ENCODE measurements at places on chromosomes 11 and 22. TPM values are rescaled to one million over a fixed set of nuclear protein-coding genes. Genes with fewer than 3 reads are reported as not detected.

GRCh38 chr11:103294516-103294915, 185.3 kb downstream of the DYNC2H1 start:
- DNase-seq = no peak
- H3K27me3 ChIP-seq = no peaks in the 10 kb centered on the region
- H3K36me3 ChIP-seq = peaks cover 43% of the 10 kb centered on the region
- no peak overlapping the region for H3K4me3 ChIP-seq

GRCh38 chr11:6397156-6397555, 6.9 kb downstream of the SMPD1 start:
- no peaks in the 10 kb centered on the region for H3K36me3 ChIP-seq
- H3K27me3 ChIP-seq = no peaks in the 10 kb centered on the region
- no peak overlapping the region for H3K27ac ChIP-seq
- peaks cover 28% of the 10 kb centered on the region for H3K4me1 ChIP-seq
- no peak for DNase-seq
- no peak overlapping the region for H3K4me3 ChIP-seq

DNA sequence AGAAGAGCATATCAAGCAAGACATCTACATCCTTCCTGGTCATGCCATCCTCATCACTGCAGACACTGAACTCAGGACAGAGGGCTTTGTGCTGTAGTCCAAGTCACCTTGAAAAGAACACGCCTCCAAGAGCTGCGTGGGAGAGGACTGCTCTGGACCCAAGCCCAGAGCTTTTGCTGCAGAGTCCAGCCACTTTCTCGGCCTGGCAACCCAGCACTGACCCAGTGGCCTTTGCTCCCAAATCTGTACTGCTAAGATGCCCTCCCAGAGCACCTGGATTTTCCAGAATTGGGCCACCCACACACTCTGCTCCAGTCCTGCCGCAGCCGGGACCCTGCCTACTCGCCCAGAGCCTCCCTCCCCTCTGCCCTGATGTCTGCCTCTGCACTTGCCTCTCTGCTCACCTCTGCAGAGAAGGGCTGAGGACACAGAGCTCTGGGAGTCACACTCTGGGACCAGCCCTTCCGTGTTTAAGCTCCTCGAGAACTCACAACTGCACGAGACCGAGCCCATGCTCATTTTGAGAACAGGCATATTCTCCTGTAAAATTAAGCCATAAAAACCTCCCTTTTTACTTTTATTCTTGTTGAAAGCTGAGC, 83.8 kb upstream of the CSNK2A3 start:
- no peak overlapping the region for H3K4me3 ChIP-seq
- H3K27ac ChIP-seq = no peak overlapping the region
- H3K27me3 ChIP-seq = peaks cover 6% of the 10 kb centered on the region
- no peak for DNase-seq

DNA sequence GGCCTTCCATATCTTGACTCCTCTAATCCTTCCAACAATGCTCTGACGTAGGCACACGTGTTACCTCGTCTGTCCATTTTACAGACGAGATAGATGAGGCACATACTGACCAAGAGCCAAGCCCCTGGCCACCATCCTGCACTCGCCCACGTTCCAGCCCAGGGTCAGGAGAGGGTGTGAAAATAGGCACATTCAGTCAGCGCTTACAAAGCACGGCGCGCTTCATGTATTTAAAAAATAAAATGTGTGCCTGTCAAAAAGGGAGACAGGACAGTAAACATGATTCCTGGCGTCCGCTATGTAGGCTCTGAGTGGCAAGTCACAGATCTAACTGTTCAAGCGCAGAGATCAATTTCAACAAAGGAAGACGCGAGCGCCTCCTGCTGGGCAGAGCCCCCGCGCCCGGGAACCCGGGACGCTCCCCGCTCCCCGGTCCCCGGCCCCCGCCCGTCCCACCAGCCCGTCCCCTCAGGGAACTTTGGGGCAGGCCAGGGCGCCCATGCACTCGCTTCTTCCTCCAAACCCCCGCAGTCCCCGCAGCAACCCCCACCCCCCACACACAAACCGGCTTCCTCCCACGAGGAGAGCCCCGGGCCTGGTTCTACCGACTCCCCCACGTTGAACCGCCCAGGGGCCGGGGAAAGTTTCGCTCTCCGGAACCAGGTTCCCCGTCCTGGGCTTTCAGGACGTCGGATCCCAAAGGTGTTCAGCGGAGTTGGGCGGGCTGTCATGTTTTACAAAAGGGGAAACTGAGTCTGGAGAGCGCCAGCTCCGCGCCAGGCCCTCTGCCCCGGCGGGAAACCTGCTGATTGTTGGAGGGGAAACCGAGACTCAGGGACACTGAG, 10.4 kb upstream of the C1QTNF6 start:
- peak overlapping the region; percentile 84 for H3K4me3 ChIP-seq
- no peaks in the 10 kb centered on the region for H3K36me3 ChIP-seq
- H3K27me3 ChIP-seq = no peaks in the 10 kb centered on the region
- H3K4me1 ChIP-seq = peaks cover 30% of the 10 kb centered on the region

DNA sequence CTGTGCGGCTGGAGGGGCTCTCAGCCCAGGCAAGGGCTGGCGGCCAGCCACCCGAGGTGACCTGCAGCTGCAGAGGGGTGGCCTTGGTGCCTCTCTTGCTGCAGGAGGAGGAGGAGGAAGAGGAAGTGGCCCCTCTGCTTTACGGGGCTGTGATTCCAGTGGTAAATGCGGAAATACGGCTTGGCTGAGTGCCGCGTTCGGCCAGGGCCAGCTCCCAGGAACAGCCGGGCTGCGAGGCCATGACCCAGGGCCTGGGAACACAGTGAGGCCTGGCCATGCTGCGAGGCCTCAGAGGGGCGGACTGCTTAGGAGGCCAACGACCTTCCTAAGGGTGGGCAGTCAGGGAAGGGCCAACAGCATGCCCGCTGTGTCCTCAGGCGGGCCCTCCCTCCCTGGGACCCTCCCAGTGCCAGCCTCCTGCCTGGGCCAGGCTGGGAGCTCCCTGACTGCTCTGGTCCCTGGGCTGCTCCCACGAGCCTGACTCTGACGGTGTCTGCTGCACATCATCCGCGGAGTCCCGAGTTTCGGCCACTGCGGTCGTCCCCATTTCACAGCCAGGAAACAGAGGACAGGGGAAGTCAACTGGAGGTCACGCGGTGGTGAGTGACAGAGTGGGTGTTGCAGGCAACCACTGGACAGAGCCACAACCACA, 20.8 kb upstream of the PPARA start:
- no peaks in the 10 kb centered on the region for H3K27me3 ChIP-seq
- no peaks in the 10 kb centered on the region for H3K4me1 ChIP-seq
- no peaks in the 10 kb centered on the region for H3K36me3 ChIP-seq

DNA sequence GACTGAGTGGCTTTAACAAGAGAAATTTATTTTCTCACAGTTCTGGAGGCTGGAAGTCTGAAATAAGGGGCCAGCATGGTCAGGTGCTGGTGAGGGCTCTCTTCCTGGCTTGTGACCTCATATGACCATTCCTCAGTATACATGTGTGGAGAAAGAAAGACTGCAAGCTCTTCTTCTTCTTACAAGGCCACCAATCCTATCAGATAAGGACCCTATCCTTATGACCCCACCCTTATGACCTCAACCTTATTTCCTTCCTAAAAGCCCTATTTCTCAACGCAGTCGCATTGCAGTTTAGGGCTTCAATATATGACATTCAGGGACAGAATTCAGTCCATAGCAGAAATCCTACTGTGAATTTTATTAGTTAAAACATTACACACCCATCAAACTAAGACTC, 124.4 kb upstream of the RAG2 start:
- no peak for DNase-seq
- H3K27ac ChIP-seq = no peak overlapping the region

DNA sequence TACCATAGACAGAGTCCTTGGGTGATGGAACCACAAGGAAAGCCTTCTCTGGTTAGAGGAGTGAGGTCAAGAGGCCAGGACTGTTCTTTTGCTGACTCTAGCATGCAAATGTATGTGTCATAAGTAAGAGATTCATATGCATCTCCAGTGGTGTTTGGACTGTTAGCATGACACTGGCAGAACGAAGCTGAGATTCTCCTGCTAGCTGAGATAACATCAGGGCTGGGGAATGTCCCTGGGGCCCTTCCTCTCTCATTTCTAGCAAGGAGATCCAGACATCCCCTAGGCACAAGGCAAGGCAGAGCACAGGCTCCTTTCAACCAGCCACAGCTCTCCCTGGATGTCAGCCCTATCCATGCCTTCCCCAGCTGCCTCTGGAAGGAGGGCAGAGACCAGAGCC, 711.3 kb downstream of the OPCML start:
- no peak for DNase-seq
- H3K4me1 ChIP-seq = no peaks in the 10 kb centered on the region
- no peaks in the 10 kb centered on the region for H3K27me3 ChIP-seq
- no peak overlapping the region for H3K27ac ChIP-seq
- H3K4me3 ChIP-seq = no peak overlapping the region
- no peaks in the 10 kb centered on the region for H3K36me3 ChIP-seq

DNA sequence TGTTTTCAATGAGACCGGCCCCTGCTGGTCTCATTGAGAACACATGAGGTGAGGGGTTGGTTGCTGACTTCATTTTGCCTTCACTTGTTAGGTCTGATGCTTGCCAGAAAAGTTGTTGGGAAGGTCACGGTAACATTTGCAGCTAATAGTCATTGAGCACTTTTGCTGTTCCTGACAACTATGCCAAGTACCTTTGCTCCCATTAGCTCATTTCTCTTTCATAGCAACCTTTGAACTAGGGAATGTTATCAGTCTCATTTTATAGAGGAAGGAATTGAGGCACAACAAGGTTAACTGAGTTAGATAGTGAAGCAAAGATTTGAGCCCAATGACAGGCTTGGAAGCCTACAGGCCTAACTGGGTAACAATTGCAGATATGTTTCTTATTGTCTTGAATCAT, 195.4 kb upstream of the LARGE1 start:
- no peak overlapping the region for H3K27ac ChIP-seq
- no peak for DNase-seq
- H3K4me3 ChIP-seq = no peak overlapping the region
- H3K4me1 ChIP-seq = no peaks in the 10 kb centered on the region
- no peaks in the 10 kb centered on the region for H3K36me3 ChIP-seq

DNA sequence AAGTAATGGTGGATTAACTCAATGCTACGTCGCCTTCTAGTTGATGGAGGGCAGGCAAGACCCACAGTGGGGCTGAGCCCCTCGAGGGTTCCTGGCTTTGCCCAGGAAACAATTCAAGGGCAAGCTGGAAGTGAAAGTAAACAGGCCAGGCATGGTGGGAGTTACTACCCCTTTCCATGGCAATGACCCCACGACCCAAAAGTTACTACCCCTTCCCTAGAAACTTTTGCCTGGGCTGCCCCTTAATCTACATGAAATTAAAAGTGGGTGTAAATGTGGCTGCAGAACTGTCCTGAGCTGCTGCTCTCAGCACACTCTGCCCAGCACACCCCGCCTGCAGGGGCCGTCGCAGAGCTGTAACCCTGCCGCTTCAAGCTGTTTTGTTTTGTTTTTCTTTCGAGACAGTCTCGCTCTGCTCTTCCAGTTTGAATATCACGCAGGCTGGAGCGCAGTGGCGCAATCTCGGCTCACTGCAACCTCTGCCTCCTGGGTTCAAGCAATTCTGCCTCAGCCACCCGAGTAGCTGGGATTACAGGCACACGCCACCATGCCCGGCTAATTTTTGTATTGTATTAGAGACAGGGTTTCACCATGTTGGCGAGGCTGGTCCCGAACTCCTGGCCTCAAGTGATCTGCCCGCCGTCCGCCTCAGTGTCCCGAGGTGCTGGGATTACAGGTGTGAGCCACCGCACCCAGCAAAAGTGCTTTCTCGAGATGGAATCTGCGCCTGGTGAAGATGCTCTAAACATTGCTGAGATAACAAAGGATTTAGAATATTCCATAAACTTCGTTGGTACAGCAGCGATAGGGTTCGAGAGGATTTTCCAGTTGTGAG, 5.9 kb upstream of the RNH1 start:
- no peak overlapping the region for H3K27ac ChIP-seq
- H3K4me3 ChIP-seq = no peak overlapping the region
- DNase-seq = no peak

The LRFN4 gene
- 7.9 TPM for total RNA-seq

- H3K36me3 ChIP-seq = no peaks in the 10 kb centered on the region
- peak overlapping the region; percentile 98 for H3K4me3 ChIP-seq
- peaks cover 13% of the 10 kb centered on the region for H3K4me1 ChIP-seq
- peak; percentile 61 for DNase-seq
- peak overlapping the region; percentile 39 for H3K27ac ChIP-seq
These were observed 801 bp downstream of the SESN3 start for GRCh38 chr11:95229993-95230809.

GRCh38 chr11:18046116-18046777, at the start of gene TPH1:
TPH1 (minus strand) TSS chr11:18046269; CDS start chr11:18040762, 5,507 bp downstream.
- no peak within 1 kb of the TSS for H3K27ac ChIP-seq
- H3K36me3 ChIP-seq = no peaks in the 10 kb centered on the region
- H3K27me3 ChIP-seq = peaks cover 39% of the 10 kb centered on the region
- no peaks in the 10 kb centered on the region for H3K4me1 ChIP-seq

- H3K27ac ChIP-seq = peak within 1 kb of the TSS; percentile 99
- peak; percentile 90 for DNase-seq
- H3K27me3 ChIP-seq = no peaks in the 10 kb centered on the region
These were observed at the start of gene FAM89B for GRCh38 chr11:65572356-65573051. FAM89B (plus strand) TSS chr11:65572538; CDS start chr11:65572670, 132 bp downstream.

DNA sequence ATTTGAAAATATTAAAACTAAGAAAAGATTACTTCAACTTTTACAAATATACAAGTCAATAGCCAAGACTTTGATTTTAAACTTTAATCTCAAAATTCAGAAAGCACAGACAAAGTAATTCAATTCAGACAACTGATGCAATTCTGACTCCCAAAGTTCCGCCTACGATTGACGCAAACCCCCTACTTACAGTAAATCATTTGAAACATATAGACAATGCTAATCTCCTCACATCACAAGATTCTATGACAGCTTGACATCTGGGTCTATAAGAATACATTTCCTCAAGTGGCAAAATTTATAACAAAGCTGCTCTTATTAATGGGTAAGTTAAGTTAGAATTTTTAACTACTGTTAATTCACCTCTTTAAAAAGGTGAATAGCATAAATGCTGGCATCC, 75.2 kb downstream of the GUCY1A2 start:
- H3K36me3 ChIP-seq = no peaks in the 10 kb centered on the region
- H3K4me3 ChIP-seq = no peak overlapping the region
- no peaks in the 10 kb centered on the region for H3K4me1 ChIP-seq

- no peaks in the 10 kb centered on the region for H3K4me1 ChIP-seq
- no peak overlapping the region for H3K4me3 ChIP-seq
- H3K36me3 ChIP-seq = no peaks in the 10 kb centered on the region
- DNase-seq = no peak
These were observed 193.6 kb downstream of the FAM76B start for GRCh38 chr11:95595973-95596489.

- no peak for DNase-seq
- no peaks in the 10 kb centered on the region for H3K4me1 ChIP-seq
- H3K27me3 ChIP-seq = peaks cover 22% of the 10 kb centered on the region
- no peak overlapping the region for H3K27ac ChIP-seq
These were observed 64.2 kb upstream of the BLID start for GRCh38 chr11:122179961-122180834.

DNA sequence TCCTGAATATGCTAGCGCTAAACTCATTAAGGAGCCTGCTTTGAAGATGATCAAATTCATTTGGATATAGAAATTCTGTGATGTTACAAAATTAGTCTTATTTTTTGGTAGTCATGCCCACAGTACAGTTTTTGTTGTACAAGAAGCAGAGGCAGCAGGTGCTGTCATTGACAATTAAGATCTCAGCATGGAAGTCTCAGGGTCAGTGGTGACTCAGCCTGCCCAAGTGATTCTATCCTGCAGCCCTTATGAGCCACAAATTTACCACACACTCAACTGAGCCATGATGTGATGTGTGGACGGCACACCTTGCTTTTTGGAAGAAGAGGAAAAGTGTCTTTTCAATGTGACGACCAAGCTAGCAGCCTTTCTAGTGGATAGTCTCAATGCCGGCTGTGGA, 153.6 kb upstream of the SORL1-AS1 start:
- no peak overlapping the region for H3K4me3 ChIP-seq
- peaks cover 11% of the 10 kb centered on the region for H3K36me3 ChIP-seq
- H3K27ac ChIP-seq = no peak overlapping the region
- DNase-seq = no peak
- H3K27me3 ChIP-seq = no peaks in the 10 kb centered on the region
